ENCODE measurements at places on chromosomes 2 and 18.

DNA sequence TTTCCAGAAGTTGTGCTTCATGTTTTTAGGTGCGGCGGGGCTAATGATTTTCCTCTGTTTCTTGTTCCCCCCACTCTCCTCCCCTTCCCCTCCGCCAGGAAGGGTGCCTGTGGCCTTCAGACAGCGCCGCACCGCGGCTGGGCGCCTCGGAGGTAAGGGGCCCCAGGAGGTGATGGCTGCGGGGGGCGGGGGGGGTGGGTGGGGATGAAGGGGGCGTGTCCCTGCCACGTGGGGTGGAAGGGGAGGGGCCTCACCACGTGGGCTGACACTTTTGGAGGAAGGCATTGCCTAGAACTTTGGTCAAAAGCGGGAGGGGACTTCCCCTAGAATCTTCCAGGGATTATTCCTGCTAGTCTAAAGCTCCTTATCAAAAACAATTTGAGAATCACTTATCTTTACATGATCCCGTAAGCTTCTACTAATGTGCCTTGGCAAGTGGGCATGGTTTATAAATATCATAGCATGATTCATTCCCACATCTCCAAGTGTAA is 83.1 kb downstream of the FAM210A start:
- DNase-seq = no peak

DNA sequence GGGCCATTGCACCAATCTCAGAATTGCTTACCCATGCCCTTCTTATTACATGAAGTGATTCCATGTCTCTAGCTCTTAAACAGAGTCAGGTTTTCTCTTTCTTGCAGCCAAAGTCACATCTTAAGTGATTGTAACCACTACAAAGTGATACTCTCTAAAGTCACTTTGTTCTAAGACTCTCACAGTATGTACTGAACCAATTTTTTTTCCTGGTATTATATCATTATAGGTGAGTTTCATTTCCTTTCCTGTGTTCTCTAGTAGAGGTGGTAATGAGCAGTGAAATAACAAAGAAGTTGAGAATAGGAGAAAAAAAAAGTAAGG is 66.3 kb upstream of the DARS1 start:
- no peak for DNase-seq

- no peak for DNase-seq
Observed at GRCh38 chr2:177327009-177327408, 62.5 kb upstream of the NFE2L2 start.

DNA sequence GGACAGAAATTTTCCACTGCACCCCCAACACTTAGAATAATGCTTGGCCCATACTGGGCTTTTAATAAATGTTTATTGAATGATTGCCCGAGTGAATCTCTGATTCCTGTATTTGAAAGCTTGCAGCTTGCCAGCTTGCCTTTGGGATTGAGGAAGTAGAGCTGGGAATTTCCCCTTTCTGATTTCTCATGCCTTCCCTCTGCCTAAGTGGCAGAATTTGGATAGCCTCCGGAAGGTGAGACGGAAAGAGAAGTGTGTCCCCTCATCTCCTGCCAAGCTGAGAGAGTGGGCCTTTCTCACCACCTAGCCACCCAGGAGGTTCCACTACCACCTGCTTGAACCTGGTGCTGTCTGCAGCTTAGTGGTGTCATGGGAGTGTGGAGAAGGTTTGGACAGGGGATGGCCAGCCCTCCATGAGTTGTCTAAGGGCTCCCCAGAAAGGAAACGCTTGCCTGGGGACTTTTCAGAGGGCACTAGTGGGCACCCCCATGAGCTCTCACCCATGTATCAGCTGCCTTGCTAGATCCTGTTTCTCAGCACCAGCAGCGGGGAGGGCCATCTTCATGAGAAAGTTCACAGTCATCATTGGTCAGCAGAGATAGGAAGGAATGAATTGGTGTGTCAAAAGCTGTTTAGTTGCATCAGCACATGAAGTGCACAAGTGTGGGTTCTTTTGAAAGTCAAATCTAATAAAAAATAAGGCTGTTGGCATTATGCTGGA is 8.6 kb upstream of the NCOA1 start:
- no peak for DNase-seq

GRCh38 chr2:181036848-181037603 is 56.6 kb downstream of the UBE2E3 start:
- no peak for DNase-seq

- DNase-seq = no peak
Observed at GRCh38 chr2:64300066-64300465, 153.9 kb upstream of the LGALSL start.

DNA sequence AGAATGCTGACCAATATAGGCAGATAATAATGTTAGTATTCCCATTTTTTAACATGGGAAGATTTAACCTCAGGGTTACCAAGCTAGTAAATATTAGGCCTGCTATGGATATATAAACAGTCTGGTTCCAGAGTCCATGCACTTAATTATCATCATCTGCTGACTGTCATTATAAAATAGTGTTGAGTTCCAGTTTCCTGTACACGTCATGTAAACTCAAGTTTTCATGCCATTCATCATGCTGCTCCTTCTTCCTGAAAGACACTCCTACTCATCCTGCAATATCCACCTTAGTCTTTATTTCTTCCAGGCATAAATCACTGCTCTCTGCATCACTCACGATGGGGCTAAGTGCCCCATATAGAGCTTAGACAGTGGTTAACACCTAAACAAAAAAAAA is 420.8 kb upstream of the SPHKAP start:
- no peak for DNase-seq

GRCh38 chr18:916562-916961 is 11.9 kb downstream of the ADCYAP1 start:
- DNase-seq = no peak

- no peak for DNase-seq
Observed at GRCh38 chr2:215529271-215529670, 93.4 kb upstream of the FN1 start.

DNA sequence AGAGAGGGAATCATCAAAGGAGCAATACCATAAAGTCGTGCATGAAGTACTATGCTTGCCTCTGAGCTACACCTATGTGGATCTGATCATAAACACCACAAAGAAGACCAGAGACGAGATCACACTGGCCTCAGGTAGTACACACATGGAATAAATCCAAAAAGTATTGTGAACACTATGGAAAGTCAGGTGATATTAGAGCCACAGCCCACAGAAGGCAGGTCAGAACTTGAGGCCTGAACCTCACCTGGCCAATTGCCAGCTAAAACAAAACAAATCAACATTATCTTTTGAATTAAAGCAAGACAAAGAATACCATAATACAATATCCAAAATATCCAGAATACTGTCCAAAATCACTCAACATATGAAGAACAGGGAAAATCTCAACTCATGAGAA is 371.1 kb downstream of the NCKAP5 start:
- no peak for DNase-seq

- DNase-seq = no peak
Observed at GRCh38 chr2:167987558-167987957, 259.8 kb downstream of the STK39 start.

DNA sequence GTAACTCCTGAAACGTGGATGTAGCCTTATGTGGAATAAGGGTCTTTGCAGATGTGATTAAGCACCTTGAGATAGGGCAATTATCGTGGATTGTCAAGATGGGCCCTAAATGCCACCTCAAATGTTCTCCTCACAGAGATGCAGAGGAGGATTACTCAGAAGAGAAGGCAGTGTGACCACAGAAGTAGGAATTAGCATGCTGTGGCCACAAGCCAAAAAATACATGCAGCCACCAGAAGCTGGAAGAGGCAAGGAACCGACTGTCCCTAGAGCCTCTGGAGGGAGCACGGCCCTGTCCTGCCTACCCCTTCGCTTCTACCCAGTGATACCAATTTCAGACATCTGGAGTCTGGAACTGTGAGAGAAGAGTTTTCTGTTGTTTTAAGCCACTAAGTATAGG is 47.3 kb upstream of the MGAT5 start:
- no peak for DNase-seq

GRCh38 chr2:181844551-181845290 is 46.8 kb upstream of the ITPRID2 start:
- DNase-seq = no peak

DNA sequence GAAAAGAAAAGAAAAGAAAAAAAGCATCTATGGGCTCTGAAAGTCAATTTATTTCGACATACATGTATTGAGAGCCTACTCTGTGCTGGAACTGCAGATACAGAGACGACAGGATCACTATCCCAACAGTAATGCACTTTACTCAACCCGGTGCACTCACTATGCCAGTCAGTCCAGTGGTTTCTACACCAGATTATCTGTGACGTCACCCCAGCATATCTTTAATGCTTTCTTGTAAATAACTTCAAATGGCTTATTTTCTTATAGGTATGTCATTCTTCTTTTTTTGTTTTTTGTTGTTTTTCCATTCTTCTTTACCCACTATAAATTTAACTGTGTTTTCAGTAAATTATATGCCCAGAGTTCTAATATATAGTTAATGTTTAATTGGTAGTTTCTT is 800.0 kb upstream of the FANCL start:
- DNase-seq = no peak

DNA sequence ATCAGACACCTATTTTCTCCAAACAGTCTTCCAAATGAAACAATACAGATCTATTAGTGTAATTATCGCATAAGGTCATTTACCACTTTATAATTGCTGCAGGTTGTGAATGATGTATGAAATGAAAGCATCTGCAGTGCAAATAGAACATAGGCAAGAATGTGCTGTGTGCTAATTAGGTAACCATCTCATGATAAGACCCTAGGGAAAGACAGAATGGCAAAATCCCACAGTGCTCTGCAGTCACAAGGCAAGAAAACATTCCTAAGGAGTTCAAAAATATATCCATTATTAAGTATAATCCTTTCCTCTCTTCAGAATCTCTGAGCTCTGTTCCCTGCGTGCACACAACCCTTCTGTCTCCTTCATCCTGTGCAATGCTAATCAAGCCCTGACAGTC is 488.1 kb downstream of the NR4A2 start:
- no peak for DNase-seq

- DNase-seq = no peak
Observed at GRCh38 chr18:79058007-79058406, 11.2 kb upstream of the ATP9B start.

DNA sequence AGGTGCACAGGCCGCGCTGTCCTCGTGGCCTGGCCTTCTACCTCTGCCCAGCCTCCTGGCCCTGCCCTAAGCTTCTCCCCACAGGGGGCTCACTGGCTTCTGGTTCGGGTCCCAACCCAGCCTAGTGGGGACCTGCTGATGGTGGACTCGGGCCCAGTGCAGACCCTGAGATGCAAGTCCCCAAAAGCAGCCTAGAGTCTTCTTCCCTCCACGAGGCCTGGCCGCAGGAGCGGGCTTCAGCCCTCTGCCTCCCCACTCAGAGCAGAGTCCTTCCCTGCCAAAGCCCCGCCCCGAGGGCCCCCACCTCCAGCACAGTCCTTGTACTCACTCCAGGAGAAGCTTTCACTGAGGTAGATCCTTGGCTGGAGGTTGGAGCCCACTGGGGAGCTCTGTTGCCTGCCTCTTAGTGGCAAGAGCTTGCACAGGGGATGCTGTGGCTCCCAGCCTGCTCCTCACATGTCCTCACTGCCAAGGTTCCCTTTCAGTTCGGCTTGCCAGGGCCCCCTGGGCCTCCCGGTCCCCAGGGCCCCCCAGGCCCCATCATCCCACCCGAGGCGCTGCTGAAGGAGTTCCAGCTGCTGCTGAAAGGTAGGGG is 3.6 kb downstream of the ERFE start:
- DNase-seq = no peak

GRCh38 chr2:233973786-233974185 is 56.6 kb downstream of the TRPM8 start:
- no peak for DNase-seq

DNA sequence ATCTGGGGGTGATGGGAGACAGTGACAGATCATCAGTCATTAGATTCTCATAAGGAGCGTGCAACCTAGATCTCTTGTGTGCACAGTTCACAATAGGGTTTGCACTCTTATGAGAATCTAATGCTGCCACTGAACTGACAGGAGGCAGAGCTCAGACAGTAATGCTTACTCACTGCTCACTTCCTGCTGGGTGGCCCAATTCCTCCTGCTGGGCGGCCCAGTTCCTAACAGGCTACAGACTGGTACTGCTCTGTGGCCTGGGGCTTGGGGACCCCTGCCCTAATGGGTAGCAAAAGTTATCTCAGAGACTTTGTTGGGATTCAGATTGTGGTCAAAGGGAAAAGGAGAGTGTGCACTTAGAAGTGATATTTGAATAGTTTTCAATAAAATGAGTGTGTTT is 840.1 kb upstream of the ID2 start:
- no peak for DNase-seq

DNA sequence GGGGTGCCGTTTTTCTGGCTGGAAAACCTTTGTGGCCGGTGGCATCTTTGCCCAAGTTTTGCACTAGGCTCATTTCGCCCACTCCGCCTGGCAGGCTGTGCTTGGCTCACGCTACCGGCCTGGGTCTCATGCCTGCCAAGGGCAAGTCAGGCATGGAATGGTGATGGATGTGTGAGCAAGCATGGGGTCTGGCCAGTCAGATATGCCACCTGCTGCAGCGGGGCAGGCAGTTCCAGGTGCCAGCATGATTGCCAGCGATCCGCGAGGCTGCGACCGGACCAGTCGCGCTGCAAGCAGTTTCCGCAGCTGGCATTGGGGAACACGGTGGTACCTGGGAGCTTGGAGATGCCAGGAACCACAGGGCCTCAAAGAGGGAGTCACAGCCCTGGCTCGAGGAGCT is 40.6 kb downstream of the TAF1B start:
- DNase-seq = no peak

GRCh38 chr2:182368996-182369395 is 57.8 kb downstream of the PDE1A start:
- DNase-seq = no peak

DNA sequence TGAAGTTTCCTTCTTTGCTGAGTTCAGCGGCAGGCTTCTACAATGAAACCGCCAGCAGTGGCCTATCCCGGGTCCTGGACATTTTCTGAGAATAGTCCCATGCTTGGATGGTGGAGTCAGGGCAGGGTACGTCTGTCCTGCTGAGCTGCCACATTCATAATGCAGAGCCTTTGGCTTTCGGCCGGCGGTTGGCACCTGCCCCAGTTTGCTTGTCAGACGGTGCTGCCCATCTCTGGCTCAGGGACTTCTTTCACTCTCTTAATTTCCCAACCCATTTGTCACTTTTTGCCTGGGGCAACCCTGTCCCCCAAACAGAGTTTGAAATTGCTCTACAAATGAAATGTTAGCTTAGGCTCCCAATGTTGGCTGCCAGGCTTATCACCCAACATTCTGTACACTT is 57.2 kb downstream of the SOX11 start:
- DNase-seq = no peak

DNA sequence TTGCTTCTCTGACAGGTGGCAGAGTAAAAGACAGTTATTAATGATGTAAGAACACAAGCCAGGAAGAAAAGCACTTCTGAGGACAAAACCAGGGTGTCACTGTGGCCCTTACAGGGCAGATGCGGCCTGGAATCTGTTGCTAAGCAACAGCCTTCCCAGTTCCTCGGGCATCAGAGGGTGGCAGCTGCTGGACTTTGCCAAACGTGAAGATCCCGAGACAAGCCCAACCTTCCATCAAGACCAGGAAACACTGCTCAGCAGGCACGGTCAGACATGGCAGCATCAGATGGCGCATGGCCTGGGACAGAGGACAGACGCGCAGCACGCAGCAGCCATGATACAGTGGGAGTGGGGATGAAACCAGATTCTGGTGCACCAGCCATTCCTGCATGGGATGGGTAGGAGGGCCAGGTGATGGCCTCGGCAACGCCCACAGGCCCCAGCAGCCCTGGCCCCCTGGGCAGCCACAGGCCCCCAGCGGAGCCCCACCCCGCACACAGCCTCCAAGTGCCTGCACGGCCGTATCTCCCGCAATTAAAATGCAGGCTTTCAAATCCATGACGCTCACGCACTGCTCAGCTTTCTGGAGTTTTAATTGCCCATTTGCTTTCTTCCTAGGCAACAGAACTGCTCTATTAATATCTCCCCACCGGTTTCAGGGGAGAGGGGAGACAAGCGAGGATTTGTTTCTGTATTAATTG is 89.0 kb downstream of the EIPR1 start:
- no peak for DNase-seq

Measured in HEK293T (cell line).